ENCODE measurements at places on chromosomes 2 and 18.

GRCh38 chr2:217707131-217707611 lies 295.6 kb downstream of the TNS1 start:
- DNase-seq, result no peak

DNA sequence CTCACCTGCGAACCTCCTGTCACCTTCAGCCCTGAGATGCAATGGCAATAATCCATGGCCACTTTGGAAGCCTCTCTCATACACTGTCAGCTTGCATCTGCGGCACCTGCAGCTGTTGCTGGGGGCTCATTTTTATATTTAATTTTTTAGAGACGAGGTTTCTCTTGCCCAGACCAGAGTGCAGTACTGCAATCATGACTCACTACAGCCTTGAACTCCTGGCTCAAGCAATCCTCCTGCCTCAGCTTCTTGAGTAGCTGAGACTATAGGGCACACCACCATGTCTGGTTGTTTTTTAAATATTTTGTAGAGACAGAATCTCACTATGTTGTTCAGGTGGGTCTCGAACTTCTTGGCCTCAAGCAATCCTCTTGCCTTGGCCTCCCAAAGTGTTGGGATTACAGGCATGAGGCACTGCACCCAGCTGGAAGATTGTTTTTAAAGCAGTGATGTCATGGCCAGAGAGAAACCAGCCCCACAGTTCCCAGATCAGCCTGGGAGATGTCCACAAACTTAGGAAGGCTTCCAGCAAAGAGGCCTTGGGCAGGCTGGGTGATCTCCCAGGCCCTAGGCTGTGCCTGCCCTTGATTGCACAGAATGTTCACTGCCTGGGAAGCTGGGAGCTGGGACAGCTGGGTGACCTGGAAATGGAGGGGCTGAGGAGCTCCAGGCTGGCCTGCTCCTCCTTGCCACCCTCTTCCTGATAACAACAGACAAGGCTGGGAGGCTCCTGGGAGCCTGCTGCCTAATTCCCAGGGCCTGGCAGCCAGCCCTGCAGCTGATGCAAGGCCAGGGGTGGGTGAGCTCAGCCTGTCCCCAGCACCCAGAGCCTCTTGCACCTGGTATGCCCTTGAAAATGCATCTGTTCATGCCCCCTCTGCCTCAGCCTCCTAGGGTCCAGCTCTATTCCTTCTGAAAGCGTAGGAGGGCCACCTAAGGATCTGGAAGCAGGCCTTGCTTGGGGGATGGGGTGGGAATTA lies 27.1 kb downstream of the SH2D6 start:
- no peak for DNase-seq

DNA sequence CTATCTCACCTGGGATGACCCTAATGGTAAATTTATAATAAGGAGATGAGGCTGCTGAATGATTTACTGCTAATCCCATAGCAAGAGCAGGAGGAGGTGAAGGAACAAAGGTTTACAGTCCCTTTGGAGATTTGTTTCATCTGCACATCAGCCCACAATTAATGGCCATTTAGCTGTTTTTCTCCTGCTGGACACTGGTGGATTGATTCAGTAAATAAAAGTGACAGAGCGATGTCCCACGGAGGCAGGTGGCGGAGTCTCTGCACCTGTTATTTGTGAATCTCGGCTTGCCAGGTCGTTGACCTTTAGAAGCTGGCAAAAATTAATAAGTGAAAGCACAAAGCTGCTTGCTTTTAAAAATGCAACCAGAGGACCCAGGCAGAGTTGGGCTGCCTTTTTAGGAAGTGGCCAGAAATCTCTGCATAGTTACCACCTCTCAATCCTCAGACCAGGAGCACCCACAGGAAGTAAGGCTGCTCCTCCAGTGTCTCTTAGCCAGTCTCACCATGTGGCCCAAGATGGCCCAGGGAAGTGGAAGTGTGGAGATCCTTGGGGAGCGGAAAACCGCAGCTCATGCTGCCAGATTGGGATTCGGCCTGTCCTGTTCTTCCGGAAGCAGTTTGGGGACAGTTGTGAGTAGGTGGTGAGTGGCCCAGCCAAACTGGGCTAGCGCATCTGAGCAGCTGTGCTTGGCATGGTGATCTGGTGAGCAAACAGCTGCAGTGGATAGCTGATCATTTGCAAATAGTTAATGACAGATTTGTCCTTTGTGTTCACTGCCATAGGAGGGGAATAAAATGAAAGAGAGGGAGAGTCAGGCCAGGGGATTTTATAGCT lies 1005.7 kb upstream of the PIK3C3 start:
- DNase-seq, result no peak

DNA sequence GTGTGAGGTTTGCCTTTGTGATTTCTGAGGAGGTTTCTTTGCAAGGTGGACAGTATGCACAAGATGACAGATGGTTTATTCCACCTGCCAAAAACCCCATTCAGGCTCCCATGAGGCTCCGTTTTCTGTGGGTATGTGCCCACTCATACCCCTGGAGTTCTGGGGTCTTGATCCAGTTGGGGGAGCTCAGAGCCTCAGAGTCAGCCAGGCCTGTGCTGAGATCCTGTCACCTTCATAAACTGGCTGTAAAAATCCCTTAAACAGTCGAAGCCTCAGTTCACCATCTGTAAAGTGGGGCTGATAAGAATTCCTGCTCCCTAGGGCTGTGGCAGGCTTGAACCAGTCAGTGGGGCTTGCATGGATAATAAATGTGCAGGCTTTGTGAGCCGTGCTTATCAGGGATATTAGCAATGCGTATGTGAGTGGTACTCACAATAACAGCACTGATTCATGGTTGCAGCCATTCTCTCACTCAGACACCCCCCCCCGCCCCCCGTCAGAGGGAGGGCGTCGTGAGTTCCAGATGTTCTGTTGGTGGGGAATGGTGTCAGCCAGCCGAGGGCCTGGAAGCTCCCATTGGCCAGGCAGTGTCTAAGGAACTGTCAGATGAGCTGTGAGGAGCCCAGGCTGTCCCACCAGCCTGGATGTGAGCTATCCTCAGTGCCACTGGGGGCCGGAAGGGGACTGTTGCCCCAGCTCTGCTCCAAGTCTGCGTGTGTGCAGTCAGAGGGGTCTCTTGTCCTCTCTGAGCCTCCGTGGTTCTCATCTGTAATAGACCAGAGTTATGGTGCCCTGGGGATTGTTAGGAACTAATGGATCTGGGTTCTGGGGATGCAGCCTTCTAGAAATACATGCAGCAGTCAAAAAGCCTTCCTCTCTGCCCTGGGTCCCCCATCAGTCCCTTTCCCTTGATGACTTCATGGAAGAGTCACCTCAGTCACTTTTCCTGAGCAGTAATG lies 51.7 kb downstream of the KCNIP3 start:
- DNase-seq, result no peak

DNA sequence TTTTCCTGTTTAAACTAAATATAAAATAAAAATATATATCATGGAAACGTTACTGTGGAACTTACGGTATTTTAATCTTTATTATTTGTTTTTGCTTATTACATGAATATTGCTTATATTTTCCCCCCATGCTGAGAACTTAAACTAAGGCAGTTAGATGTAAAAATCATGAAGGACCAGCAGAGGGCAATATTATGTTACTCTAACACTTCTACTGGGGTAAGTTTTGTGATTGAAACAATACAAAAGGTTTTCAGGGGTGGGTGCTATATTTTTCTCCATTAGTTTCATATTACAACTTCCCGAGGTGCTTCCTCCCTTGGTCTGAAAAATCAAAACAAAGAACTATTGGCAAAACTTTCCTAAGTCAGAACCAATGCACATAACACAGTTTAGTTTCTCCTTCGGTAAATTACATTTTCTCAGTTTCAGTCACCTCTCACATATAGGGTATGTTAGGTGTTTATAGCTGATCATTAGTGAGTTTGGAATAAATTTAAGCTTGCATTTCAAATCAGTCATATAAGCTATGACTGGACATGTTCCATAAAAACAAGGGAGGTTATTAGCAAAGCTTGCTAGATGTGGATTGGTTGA lies 54.8 kb downstream of the ZNF407 start:
- DNase-seq, result no peak

DNA sequence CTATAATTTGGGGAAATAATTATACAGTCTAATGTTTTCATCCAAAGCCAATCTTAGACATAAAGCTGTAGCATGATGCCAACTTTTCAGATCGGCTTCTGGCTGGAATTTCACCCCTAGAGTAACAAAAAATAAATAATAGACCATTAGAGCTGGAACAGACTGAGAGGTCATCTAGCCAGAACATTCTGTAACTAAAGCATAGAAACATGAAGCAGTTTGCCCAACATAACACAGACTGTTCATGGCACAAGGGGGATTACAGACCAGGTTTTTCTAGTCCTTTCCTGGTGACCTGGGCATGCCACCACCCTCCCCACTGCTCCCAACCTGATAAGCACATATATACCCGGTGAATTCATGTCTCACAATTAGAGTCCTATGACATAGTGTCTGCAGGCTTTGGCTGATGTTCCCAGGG lies 116.4 kb upstream of the PPP1CB start:
- no peak for DNase-seq

DNA sequence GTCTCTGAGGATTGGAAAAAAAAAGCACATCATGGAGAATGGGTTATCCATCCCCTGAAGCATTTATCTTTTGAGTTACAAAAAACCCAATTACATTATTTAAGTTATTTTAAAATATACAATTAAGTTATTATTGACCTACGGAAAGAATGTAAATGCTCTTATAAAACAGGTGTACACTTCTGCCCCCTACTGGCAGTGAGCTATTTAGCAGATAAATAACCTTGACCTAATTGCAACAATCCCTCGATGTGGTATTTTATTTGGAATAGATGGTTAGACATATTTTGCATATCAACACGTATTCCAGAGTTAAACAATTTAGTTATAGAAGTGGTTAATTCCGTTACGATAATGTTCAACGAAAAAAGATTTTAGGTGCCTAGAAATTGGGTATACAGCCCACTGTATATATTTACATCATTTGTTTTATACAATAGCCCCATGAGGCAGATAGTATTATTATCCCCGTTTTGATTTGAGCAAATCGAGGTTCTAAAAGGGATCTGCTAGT lies 9.1 kb upstream of the DAW1 start:
- DNase-seq, result no peak

- DNase-seq, result no peak
These were observed 37.5 kb upstream of the HAAO start for GRCh38 chr2:42829671-42830440.

GRCh38 chr2:75560768-75561565 lies at the start of gene EVA1A:
Gene EVA1A, minus strand, starts transcription at chr2:75560939. Its CDS starts 42,799 bp downstream, at chr2:75518140.
- no peak for DNase-seq

DNA sequence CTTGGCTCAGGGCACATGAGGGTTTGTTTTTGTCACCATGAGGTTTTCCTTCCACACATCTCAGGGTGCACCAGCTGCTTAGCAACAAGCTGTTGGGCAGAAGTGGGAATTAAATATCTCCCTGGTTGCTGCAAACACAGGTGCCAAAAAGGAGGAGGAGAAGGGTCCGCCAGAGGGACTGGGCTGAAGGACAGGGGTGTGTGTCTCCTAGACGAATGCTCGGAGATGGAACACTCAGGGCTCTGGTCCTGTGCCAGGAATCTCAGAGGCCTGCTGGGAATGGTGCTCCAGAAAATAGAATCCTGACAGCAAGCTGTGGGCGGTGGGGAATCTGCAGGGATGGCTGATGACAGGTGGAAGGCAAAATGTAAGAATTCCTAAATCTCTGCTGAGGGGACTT lies 94.5 kb downstream of the VSNL1 start:
- no peak for DNase-seq

GRCh38 chr2:151038516-151038915 lies 223.1 kb downstream of the RBM43 start:
- DNase-seq, result no peak

DNA sequence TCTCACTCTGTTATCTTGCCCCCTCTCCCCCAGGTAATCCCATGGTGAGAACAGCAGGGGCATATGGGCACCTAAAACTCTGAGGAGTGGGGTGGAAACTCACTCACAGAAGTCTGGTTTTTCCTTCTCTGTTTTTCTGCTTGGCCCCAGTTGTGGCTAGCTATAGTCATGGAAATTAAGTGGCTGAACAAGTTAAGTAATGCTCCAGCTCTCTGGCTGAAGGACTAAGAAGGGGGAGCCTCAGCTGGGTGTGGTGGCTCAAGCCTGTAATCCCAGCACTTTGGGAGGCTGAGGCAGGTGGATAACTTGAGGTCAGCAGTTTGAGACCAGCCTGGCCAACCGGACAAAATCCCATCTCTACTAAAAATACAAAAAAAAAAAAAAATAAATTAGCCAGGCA lies 261.0 kb downstream of the TPGS2 start:
- no peak for DNase-seq

DNA sequence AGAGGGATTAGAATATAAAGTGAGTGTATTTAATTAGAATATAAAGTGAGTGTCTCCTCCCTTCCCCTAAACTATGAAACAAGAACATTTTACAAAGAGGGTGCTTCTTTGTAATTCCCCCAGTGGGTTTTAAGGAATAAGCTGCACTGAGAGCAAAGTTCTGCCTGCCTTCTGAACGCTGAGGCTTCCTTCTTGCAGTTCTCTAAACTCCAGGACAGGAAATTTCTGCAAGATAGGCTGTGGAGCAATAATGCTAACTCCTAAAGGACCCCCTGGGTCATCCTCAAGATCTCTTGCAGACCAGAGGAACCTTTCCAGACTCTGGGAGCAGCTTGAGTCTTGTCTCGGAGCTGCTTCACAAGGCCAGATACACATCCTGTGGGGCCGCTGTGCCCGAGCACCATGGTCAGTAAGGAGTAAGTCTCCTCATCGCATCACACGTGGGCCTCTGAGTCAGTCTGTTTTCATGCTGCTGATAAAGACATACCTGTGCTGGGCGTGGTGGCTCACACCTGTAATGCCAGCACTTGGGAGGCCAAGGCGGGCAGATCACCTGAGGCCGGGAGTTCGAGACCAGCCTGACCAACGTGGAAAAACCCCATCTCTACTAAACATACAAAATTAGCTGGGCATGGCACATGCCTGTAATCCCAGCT lies 87.5 kb upstream of the KCNE4 start:
- no peak for DNase-seq

DNA sequence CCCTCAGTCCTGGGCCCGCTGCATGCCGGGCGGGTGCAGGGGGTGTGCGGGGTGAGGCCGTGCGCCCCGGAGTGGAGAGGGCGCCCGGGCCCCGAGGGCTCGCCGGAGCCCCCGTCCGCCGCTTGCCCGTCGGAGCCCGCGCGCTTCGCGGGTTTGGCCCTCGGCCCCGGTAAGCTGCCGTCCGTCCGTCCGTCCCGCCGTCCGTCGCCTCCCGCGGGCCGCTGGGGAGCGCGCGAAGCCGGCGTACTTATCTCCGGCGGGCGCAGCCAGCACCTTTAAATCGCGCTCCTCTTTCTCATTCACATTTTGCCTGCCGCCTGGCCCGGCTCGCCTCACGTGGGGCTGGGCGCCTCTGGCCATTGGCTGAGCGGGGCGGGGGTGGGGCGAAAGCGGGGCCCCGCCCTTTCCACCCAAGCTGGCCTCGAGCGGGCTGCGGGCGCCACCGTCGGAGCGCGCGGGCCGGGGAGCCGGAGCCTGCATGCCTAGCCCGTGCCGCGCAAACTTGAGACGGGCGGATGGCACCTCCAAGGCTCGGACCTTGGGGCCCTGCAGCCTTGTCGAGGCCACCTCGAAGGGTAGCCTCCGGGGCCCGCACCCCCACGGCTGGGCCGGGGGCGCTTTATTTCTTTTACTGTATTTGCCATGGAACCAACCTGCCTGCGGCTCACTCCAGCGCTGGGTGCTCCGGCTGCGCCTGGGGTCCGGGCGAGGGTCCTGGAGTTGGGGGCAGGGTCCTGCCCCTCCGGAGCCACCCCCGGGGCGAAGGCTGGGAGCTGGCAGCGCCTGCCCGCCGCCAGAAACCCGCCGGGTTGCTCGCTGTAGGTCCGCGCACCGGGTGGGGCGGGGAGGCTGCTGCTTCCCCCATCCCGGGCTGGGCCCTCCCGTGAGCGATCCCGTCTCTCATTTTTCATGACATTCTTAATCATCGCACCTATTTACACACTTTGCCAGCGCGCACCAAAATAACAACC lies at the start of gene GBX2:
TSS of gene GBX2 (minus strand) at position 277 of the 971 bp plus-strand sequence. CDS start 415 bp downstream, outside the sequence.
- DNase-seq, result no peak

GRCh38 chr2:188326669-188327301 lies 35.1 kb downstream of the GULP1 start:
- no peak for DNase-seq

Measured in CD4-positive, alpha-beta T cell (primary cell).